HepG2 (cell line): ENCODE measurements at places on chromosomes 1 and 21. TPM values are rescaled to one million over a fixed set of nuclear protein-coding genes. Genes with fewer than 3 reads are reported as not detected.

The NUP210L gene
- not detected in 2 replicates for total RNA-seq

The LIN28A gene
- 0.04 TPM in 1 of 2 replicates, not detected in the other for total RNA-seq

The MEX3A gene
- 7.6 TPM in 2 replicates for total RNA-seq

The AQP10 gene
- not detected in 2 replicates for total RNA-seq

The DDR2 gene
- 0.13 and 0.38 TPM in 2 replicates for total RNA-seq

The GJC2 gene
- total RNA-seq = 1.6 and 3.8 TPM in 2 replicates

The TMEM269 gene
- 0.15 and 0.24 TPM in 2 replicates for total RNA-seq

The GBP6 gene
- total RNA-seq = not detected in 2 replicates

The TINAGL1 gene
- total RNA-seq = 10.5 and 24.7 TPM in 2 replicates

The S100A16 gene
- total RNA-seq = 46.0 and 51.2 TPM in 2 replicates

GRCh38 chr1:18530587-18531502 lies 50.1 kb downstream of the KLHDC7A start:
- peak; percentile 21 for DNase-seq

- peak; percentile 44 for DNase-seq
Observed at GRCh38 chr1:17564458-17565393, 25.2 kb downstream of the ARHGEF10L start.

DNA sequence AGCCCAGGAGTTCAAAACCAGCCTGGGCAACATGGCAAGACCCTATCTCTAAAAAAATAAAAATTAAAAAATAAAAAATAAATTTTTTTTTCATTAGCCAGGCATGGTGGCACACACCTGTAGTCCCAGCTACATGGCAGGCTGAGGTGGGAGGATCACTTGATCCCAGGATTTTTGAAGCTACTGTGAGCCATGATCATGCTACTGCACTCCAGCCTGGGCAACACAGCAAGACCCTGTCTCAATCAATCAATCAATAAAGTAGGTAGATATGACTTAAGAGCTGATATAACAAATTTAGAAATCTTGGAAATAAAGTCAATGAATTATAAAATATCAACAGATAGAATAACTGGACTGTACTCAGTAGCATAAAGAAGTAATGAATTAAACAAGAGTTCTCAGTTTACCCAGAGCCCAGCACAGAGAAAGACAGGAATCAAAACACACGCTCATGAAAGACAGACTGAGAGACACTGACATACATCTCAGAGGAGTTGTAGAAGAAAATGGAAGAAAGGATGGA lies 69.7 kb downstream of the LRRC8C start:
- DNase-seq = no peak

DNA sequence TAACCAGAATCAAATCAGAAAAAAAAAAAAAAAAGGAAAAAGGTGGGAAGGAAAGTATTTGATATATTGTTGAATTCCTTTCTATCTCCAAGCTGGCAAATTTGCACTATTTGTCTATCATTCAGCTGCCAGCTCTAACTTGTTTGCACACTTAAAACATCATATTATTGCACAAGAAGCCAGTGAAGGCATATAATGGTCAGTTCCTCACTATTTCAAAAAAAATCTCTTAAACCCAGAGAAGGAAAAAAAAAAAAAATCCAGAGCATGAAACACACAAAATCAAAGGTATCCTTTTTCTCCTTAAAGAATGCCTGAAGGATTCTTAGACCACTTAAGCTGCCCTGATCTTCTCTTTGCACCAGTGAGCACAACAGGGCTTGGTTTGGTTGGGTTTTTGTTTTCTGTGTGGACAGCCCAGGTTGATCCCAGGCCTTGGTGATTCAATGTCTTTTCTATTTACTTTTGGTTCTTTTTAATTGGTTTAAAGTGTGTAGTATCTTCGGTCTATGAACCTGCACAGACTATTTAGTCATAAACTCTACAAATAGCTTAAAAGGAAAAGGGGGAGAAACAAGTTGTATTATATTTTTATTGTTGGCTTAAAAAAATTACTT lies 40.2 kb downstream of the DUSP10 start:
- no peak for DNase-seq

DNA sequence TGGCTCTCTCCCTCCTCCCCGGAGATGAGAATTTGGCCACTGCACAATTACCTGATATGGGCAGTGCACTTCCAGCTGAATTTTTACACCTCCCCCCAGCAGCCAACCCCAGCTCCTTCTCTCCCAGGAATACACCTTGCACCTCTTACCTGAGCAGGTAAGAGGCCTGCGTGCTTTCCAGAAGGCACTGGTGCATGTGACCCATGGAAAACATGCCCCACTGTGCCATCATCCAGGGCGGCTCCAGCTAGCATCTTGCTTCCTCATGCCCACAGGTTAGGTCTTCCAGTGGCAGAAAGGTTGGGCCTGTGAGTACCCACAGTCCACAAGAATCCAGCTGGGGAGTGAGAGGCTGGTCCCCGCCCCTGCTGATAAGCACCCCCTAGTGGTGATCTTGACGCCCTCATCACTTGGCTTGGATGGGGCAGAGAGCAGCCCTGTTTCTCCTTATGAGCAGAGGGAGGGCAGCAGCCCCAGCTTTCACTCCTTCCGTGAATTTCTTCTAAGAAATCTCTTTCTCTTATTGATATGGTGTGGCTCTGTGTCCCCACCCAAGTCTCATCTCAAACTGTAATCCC lies 57.8 kb downstream of the EDARADD start:
- DNase-seq = peak; percentile 28

DNA sequence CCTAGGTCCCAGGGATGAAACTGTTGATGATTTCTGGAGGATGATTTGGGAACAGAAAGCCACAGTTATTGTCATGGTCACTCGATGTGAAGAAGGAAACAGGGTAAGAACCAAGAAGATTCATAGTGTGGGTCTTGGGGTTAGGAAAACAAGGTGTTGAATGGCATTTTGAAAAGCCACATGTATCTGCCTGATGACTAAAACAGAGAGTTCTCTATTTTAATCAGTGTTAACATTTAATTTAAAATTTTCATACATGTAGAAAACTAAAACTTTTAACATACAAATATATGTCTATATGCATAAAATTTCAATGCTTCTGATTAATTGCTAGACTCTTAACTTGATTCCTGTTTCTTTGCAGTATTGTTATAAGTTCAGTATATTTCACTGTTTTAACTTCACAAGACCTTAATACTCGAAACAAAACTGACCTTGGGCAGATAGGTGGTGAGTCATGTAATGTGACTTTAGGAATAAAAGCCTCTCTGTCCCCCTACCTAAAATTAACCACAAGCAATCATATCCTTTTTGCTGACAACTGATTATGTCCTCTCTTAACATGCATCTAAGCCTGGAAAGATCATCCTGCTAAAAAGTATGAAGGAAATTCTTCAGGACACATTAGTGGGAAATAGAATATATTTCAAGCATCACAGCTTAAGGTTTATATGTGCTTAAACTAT lies 95.6 kb downstream of the PTPRC start:
- no peak for DNase-seq

GRCh38 chr1:5274527-5274926 lies 620.1 kb downstream of the AJAP1 start:
- DNase-seq = no peak

DNA sequence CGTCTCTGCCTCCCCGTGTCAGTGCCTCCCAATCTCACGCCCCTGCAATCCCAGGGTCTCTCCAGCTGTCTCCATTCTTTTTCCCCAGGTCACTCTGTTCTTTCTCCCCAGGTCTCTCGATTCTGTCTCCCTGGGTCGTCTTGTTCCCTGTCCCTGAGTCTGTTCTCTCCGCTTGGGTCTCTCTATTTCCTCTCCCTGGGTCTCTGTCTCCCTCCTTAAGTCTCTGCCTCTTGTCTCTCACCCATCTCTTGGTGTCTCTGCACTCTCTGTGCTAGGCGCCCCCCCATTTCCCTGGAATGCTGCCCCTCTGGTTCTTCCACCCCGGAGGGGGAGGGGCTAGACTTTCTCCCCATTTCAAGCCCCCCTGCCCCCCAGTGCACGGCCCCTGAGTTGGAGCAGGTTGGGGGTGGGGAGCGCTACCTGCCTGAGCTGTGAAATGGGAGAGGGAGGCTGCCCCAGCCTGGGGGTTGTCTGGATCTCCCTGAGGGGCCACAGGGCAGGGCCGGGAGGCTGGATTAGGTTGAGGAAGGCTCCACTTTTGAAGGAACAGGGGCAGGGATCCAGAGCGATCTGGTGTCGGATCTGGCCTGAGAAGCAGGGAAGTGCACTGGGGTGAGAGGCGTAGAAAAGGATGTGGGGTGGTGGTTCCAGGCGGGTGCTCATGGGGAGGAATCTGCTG lies 1.4 kb downstream of the PTPRF start:
- DNase-seq = no peak

- peak; percentile 44 for DNase-seq
Observed at GRCh38 chr1:119587341-119587740, 60.7 kb downstream of the ZNF697 start.

- DNase-seq = no peak
Observed at GRCh38 chr1:186491336-186491735, 30.4 kb upstream of the PDC start.

- DNase-seq = no peak
Observed at GRCh38 chr21:16421007-16421406, 691.2 kb downstream of the USP25 start.

DNA sequence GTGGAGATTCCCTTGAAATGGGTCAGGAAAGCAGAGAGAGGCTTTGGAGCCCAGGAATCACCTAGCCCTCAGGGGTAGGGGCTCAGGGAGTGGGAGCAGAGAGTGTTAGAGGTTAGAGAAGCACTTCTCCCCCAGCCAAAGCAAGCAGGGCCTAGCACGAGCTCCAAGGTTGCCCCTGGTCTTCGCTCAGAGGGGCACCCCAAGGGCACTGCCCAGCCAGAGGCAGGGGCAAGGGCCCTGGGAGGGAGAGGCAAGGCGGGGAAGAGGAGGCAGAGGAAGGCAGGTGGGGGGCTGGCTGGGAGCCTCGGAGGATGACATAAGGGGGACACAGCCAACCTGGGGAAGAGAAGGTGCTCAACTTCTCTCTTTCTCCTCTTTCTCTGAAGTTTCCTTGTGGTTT lies 71.9 kb downstream of the CASZ1 start:
- no peak for DNase-seq

DNA sequence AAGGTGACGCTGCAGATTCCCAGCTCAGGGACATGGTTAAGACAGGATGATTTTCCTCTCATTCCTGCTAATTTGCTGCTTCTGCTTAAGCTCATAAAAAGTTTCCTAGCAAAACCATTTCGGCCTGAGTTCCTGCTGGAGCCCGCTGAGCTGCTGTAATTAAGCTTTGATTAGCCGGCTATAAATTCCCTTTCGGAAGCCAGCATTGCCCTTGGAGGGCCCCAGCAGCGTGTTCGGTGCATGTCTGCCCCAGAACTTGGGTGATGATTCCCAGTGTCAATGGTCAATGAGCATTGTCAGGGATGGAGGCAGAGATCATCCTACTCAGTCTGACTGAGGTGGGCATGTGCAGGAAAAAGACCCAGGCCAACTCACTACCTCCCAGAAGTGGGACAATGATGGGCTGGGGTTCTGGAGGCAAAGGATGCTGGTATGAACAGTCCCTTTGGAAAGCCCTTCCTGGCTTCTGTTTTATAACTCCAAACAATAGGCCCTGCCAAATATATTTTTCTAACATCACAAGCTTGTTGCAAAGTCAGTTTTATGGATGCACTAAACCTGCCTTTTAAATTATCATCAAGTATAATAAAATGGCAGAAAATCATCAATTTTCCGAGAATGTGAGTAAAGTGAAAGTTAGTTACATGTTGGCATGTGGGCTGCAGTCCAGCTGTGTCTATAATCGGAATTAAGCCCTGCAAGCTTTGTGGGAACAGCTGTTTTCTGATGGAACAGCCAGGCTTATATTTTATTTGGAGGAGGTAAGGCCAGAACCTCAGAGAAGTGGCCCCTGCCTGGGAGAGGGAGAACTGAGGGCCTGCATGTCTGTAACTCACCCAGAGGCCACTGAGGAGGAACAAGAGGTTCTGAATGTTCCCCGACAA lies 257.1 kb downstream of the GRIK3 start:
- no peak for DNase-seq

DNA sequence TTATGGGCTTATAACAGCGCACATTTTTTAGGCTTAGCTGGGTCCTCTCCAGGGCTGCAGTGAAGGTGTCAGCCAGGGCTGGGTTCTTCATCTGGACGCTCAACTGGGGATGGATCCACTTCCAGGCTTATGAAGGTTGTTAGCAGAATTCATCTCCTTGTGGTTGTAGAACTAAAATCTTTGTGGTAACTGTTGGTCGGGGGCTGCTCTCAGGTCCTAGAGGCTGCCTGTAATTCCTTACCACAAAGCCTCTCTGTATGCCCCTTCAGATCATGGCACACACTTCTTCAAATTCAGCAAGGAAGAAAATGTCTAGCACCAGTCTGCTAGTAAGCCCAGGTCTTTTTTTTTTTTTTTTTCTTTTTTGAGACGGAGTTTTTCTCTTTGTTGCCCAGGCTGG lies 40.9 kb upstream of the EPS8L3 start:
- DNase-seq = no peak
